Parietal lobe (tissue), 2 donors: ENCODE measurements at places on chromosomes 7 and 10. TPM values are rescaled to one million over a fixed set of nuclear protein-coding genes. Genes with fewer than 3 reads are reported as not detected.

The OR9A2 gene
- total RNA-seq: 5.6 TPM

The RNF32 gene
- total RNA-seq: 2.8 TPM

The C10orf71 gene
- total RNA-seq: not detected

The TAS2R5 gene
- total RNA-seq: 13.5 TPM

The CNNM1 gene
- total RNA-seq: 5.6 TPM

The TRIL gene
- 8.8 TPM for total RNA-seq

The INHBA gene
- 21.0 TPM for total RNA-seq
